ENCODE measurements at places on chromosomes 1 and 21.
A peak's percentile ranks its signal among the peaks of the same experiment; 100 is the strongest.

DNA sequence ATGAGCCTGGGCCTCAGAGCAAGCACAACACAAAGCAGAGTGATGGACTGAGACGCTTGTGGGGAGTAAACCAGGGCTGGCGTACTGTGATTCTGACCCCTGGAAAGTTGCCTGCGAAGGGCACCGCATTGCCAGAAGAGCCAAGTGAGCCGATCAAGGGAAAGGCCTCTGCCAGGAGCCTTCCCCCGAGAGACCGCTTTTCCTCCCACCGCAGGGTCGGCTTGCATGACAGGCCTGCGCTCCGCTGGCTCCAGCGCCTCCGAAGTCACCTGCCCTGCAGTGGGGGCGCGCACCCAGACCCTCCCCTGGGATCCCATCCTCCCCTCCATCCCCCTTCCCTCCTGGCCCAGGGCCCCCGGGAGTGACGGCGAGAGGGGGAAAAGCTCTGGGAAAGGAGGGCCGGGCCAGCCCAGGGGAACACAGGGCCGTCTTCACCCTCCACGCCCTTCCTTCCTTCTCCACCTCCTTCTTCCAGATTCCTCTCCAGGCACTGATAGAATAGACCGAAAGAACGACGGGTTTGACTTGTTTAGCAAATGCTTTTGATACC lies 165.0 kb downstream of the TRIM33 start:
- no peak for DNase-seq

GRCh38 chr21:21096956-21097355 lies 98.7 kb downstream of the NCAM2 start:
- DNase-seq: no peak

GRCh38 chr1:89524369-89525168 lies at the start of gene LRRC8B:
Gene LRRC8B (plus strand): TSS chr1:89524829. CDS start chr1:89582651, 57,822 bp downstream.
- peak; percentile 88 for DNase-seq

GRCh38 chr1:68173936-68174737 lies 58.2 kb downstream of the WLS start:
- no peak for DNase-seq

- no peak for DNase-seq
These were observed 42.2 kb upstream of the LYST start for GRCh38 chr1:235908742-235909520.

DNA sequence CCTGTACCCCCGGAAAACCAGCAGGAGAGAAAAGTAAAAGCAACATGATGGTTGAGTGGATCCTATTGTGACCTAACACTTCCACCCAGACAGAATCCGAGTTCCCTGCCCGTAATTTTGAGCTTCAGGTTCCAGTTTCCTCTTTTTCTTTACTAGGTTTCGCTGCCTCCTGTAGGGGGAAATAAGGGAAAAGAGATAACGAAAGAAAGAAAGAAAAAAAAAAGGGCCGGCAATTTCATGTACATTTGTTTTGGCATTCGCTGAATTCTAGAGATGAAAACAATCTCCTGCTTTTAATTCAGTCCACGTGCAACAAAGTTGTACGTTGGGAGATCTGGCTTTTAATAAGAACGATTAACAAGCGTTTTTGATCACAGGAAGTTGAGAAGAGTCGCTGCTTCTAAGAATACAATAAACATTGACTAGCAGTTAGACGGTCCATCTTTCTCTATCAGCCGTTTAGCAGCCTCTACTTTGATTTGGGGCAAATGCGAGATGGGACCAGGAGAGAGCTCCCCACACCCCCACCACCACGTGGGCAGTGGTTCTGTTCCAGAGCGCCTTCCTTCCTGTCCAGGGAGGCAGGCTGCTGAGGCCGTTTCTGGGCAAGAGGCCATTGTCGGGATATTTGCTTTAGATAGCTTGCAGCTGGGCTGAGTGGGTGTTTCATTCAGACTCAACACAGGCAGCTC lies 155.9 kb upstream of the RUNX1 start:
- DNase-seq: peak; percentile 55

- DNase-seq: no peak
These were observed 8.9 kb downstream of the CASP9 start for GRCh38 chr1:15515022-15515663.

DNA sequence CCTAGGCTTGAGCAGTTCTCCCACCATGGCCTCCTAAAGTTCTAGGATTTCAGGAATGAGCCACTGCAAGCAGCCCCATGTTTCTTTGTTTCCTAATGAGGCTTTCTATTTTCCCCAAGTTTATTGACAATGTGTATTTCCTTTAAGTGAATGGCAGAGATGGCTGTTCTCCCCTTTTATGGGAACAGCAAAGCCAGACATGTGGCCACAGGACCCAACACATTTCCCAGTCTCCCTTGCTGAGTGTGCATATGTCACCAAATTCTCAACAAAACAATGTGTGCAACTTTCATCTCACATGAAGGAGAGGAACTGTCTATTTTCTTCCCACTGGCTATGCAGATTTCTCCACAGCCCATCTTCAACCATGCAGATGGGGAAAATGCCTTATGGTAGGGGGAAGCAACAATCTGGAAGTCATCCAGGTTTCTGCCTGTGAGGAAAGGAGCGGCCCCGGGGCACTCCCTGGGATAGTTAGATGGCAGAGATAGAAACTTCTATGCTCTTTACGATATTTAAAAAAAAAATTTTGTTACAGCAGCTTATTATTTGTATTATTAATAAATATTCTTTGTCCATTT lies 28.6 kb upstream of the MAP10 start:
- DNase-seq: no peak

- DNase-seq: no peak
These were observed 1.5 kb downstream of the CEPT1 start for GRCh38 chr1:111141245-111142220.

DNA sequence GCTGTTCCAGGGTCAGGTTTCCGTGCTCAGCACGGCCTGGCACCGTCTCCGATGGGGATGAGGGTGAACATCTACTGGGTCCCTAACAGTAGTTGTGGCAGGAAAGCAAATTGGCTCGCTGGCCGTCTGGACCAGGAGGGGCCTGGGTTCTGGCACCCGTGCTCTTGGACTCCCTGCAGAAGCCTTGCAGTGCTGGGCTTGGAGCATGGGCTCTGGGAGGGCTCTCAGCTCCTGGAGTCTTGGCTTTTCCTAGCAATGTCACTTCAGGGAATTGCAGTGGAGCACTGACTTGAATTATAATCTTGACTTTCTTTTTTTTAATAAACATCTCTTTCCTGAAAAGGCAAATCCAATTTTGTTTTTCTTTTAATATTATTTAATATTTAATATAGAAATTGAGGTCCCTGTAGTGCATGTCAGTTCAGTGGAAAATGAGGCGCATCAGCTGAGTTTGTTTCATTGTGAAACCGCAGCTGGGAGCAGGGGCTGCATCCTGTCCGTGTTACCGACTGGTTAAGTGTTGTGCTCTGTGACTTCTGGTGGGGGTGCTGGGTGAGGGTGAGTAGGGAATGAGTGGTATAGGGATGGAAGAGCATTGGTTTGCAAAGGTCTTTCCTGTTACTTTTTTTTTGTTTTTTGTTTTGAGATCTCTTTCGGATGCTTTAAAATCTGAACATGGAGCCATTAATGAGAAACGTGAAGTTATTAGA lies 64.1 kb downstream of the PEX14 start:
- DNase-seq: no peak

GRCh38 chr21:35343046-35343819 lies 294.1 kb upstream of the RUNX1 start:
- no peak for DNase-seq

- no peak for DNase-seq
These were observed 45.6 kb upstream of the RAB4A start for GRCh38 chr1:229225331-229225782.

GRCh38 chr1:195894411-195894810 lies 713.8 kb downstream of the KCNT2 start:
- no peak for DNase-seq

- DNase-seq: no peak
These were observed 24.0 kb downstream of the AGRN start for GRCh38 chr1:1043921-1044320.

DNA sequence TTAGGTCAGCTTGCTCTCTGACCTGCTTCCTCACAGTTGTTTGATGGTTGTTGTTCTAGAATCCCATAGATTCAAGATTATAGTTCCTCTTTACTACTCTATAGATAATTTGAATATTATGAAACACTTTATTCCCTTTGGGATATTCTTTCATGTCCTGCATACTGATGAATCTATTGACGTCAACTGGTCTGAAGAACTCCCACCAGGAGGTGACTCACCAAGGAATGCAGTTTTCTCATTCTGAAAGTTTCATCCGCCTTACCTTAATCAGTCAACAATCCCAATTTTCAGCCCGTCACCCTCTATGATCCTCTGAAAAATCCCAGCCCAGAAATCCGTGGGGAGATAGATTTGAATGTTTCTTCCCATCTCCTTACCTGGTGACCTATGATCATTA lies 834.1 kb upstream of the PRMT6 start:
- DNase-seq: no peak

GRCh38 chr1:58158016-58158415 lies 388.5 kb downstream of the OMA1 start:
- DNase-seq: no peak

DNA sequence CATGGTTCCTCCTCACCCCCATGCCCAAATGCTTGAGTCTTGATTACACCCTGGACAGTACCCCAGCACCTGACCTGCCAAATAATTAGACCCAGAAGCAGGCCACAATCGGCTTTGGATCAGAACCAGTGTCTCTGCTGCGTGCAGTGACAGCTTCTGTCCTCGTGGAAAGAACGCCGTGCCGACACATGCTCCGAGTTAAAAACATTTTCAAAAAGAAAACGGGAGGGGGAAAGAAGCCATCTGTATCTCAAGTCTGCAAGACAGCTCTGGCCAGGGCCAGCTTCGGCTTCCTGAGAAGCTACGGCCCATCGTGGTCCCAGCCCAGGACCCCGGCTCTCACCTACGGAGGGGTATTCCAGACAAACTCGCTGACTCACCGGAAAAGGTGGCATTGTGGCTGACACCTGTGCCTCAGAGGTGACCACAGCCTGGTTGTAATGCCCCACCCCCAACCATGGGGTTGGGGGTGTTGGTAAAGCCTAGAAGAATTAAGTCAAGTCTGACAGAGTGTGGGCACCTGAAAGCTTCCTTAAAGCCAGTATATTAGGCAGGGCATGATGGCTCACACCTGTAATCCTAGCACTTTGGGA lies 25.8 kb downstream of the SSBP3 start:
- DNase-seq: no peak

DNA sequence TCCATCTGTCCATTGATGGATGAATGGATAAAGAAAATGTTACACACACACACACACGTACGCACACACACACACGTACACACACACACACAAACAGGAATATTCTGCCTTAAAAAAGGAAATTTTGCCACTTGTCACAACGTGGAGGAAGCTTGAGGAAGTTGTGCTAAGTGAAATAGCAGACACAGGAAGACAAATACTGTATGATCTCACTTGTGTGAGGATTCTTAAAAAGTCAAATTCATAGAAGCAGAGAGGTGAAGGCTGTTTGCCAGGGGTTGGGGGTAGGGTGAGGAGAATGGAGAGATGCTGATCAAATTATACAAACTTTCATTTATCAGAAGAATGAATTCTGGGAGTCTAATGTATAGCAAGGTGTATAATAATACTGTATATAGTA lies 73.2 kb downstream of the KIF14 start:
- DNase-seq: no peak

DNA sequence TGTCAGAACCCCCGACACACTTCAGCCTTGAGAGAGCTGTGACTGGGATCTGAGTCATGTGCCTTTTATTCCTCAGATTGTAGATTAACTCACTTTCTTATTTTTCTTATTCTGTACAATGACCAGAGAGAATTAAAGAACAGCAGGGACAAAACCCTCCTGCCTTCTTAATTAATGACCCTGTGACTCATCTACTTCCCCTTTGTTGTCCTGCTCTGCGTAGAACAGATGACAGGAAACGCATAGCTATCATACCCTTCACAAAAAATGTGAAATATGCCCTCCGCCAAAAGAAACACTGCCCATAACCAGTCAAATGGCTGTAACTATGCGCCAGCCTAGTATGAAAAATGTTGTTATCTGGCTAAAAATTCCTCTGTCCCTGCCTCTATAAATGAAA lies 9.1 kb upstream of the PADI2 start:
- no peak for DNase-seq

DNA sequence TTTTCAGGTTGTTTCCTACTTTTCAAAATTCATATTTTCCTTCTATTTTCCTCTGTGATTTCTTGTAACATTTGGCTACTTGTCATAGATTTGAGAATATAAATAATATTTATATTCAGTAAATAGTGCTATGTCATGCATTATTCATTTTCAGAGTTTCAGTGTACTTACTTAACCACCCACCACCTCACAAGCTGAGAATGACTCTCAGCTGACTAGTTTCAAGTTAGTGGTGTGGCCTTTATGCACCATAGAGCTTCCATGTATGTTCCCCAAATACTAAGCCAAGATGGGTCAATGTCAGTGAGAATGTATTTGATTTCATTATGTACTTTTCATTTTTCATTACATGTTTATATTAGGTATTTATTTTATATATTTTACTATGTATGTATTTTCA lies 56.9 kb upstream of the RGS1 start:
- no peak for DNase-seq

- no peak for DNase-seq
These were observed 88.1 kb upstream of the WARS2 start for GRCh38 chr1:119228335-119229080.

DNA sequence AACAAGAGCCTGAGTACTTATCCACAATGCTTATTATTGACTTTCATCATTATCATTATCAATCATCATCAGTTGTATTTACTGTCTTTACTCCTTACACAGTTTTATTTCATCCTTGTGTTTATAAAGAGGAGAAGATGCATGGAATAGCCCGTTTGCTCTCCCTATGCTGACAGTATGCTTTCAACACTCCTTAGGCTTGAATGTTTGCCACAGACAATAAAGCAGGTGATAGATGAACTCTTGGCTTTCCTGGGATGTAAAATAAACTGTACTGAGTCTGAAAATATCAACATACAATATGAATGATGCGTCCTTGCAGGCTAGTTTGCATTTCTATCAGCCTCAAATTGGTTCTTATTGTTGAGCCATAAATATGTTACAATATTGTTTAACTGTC lies 891.8 kb upstream of the NCAM2 start:
- no peak for DNase-seq

DNA sequence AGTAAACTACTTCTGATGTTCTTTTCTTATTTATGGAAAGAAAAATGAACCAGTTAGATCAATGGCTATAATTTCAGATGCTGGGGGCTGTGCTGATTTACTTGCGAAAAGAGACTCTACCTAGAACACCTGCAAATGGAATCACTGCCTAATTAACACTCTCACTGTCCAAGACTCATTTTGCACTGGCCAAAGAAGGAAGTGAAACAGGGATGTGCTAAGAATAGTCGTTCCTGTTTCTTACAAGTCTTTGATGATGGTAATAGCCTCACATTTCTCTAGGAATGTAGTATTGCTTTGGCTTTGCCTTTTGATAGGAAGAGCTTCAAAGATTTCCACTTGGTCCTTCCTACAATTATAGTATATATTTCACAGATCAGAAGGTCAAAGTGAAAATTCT lies 12.7 kb upstream of the TSNAX start:
- DNase-seq: no peak

- DNase-seq: no peak
These were observed 47.6 kb upstream of the SAMD13 start for GRCh38 chr1:84253891-84254290.

GRCh38 chr1:4697801-4698200 lies 43.4 kb downstream of the AJAP1 start:
- DNase-seq: no peak

All from thymus (tissue), 14 donors.